HS-5 (cell line): ENCODE measurements at places on chromosomes 1 and 21.

- no peak for DNase-seq
Observed at GRCh38 chr1:246004301-246004700, 502.8 kb downstream of the SMYD3 start.

GRCh38 chr1:36858553-36858952, 175.8 kb downstream of the GRIK3 start:
- DNase-seq, result no peak

- DNase-seq, result no peak
Observed at GRCh38 chr1:99587008-99587407, 58.9 kb upstream of the PALMD start.

- no peak for DNase-seq
Observed at GRCh38 chr1:109341944-109342930, 35.4 kb upstream of the MYBPHL start.

DNA sequence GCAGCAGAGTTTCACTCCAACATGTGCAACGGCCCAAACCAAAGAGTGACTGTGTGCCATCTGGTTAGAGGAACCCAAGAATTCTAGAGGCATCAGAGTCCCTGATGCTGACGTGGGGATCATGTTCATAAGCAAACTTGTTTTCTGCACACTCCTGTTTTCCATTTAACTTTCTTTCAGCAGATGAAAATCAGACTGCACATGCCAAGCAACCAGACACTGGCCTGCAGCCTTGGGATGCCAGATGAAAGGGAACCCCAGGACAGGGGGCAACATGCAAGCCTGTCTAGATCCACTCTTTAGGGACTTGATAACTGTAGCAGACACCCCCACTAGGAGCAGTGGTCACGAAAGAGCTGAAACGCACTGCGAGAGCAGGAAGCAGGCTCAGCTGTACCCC, 56.8 kb downstream of the SLC66A1 start:
- DNase-seq, result no peak

GRCh38 chr1:205377355-205377754, 20.6 kb upstream of the KLHDC8A start:
- DNase-seq, result no peak

GRCh38 chr1:24540906-24541710, 14.8 kb upstream of the NCMAP start:
- peak; percentile 23 for DNase-seq

DNA sequence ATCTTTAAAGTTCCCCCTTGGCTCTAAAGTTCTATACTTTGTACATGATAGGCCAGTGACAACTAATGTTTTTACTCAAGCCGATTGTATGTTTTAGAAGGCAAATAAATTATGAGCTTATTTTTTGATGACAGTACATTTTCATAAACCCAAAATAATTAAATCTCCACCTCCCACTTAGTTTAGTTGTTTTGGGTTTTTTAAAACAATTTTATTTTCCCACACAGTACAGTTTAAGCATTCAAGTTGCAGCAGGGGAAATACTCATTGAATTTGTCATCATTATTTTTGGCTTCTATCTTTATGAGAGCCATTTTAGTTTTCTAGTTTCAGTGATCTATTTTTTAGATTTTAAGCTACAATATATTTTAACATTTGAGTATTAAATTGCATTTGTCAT, 93.6 kb downstream of the OLFML2B start:
- no peak for DNase-seq

DNA sequence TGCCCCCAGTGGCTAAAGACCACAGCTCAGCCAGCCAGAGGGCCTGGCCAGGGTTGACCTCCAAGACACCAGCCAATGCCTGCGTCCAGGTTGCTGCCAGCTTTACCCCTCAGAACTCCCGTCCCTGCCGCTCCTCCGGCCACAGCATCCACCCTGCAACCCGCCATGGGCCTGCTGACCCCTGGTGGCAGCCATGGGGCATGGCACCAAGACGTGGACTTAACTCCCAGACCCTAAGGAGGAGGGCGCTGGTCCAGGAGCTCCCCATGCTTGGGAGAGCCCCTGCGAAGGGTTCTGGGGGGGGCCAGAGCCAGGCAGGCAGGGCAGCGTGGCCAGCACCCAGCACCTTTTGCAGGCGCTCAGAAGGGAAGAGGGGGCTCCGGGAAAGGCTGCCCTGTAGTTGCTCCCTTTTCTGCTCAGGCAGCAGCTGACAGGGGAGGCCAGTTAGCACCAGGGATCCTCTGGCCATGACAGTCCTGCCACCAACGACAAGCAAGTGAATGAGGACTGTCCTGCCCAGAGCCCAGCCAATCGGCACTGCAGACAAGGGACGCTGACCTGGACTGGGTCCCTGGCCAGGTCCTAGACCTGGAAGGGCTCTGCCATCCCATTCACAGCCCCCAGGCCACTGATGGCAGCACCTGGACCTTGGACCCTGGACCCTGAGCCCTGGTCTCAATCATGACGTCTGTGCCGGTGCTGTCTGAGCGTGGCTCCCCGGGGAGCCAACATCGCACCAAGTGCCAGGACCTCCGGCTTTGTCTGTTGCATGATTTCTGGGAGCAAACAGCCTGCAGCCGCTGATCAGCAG, 246.2 kb downstream of the NPHP4 start:
- DNase-seq, result no peak

- DNase-seq, result no peak
Observed at GRCh38 chr1:107706182-107706581, 258.8 kb downstream of the VAV3 start.

GRCh38 chr1:23664837-23665795, 26.5 kb upstream of the RPL11 start:
- DNase-seq, result no peak

DNA sequence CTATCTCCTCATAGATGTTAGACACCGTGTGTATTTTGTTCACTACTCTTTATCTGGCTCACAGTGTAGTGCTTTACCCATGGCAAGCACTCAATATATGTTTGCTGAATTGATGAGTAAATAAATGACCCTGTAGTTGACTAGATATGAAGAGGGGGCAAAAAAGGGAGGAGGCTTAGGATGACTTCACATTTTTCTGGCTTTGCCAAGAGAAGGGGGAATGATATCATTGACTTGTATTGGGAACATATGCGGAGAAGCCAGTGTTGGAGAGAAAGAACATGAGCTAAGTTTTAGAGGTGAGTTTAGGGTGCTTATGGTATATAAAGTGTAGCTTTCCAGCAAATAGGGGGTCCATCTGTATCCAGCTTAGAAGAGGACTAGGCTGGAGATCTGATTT, 145.5 kb downstream of the TENT5C start:
- DNase-seq, result no peak

DNA sequence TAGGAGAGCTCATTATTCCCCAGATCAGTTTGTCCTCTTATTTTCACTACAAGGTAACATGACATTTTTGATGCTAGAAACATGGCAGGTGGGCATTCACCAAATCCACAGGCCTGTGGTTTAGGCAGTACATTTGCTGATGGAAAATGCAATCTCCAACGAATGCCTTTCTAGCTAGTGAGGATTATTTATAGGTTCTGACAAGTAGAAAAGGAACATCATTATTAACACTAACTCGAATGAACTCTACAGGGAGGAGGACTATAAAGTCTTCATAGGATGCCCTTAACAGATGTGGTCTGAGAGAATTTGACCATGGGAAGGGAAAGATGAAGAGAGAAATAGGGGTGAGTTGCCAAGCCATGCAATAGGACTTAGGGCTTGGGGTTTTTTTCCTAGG, 71.5 kb upstream of the BCL10 start:
- DNase-seq, result no peak

GRCh38 chr1:116751621-116752020, 2.6 kb upstream of the CD2 start:
- no peak for DNase-seq

GRCh38 chr21:43325968-43326715, 100.8 kb downstream of the SIK1 start:
- no peak for DNase-seq

DNA sequence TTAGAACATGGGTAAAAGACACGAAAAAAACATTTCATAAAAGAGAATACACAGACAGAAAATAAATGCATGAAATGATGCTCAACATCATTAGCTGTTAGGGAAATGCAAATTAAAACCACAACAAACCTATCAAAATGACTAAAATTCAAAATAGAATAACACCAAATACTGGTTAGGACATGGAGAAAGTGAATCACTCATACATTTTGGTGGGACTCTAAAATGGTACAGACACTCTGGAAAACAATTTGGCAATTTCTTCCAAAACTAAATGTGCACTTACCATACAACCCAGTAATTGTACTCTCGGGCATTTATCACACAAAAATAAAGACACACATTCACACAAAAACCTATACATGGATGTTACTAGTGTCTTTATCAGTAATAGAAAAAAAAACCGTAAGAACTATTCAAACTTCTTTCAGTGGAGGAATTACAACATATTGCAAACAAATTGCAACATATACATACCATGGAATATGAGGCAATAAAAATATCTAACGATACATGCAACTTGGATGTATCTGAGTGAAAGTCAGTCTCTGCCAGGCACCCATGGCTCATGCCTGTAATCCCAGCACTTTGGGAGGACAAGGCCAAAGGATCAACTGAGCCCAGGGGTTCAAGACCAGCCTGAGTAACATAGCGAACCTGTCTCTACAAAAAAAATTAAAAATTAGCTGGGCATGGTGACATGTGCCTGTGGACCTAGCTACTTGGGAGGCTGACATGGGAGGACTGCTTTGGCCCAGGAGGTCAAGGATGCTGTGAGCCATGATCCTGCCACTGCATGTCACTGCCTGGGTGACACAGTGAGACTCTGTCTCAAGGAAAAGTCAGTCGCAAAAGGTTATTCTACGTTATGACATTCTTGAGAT, 19.6 kb downstream of the HSF2BP start:
- DNase-seq, result peak; percentile 70

- DNase-seq, result no peak
Observed at GRCh38 chr1:206039046-206039973, 13.7 kb upstream of the RHEX start.

- no peak for DNase-seq
Observed at GRCh38 chr1:32111789-32112188, 3.9 kb downstream of the KPNA6 start.

DNA sequence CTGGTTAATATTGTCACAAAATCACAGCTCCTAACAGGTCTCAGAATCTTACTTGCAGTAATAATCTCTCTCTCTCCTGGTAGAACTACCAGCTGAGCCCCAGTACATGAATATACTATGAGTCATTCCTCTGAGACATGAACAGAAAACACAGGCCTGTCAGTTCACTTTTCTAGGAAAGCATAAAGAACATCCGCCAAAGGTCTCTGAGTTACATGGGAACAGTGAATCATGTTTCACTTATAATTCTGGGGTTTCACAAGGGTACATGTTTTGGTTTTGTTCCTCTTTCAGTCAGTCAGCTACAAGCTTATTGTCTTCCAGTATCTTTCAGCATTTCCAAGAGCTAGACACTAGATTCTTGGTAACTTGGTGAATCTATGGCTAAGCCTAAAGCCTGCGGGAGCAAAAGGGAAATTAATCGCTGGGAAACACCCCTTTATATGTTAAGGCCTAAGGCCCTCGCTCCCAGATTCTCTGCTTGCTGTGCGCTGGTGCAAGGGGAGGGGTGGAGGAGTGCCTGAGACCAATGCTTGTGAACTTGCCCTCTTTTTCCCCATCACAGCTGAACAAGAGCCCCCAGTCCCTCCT, 31.7 kb downstream of the IFNGR2 start:
- peak; percentile 79 for DNase-seq

- DNase-seq, result no peak
Observed at GRCh38 chr1:198072177-198072576, 84.6 kb upstream of the NEK7 start.
